Right ventricle myocardium superior (tissue), 1 donor: ENCODE measurements at places on chromosomes 1 and 21. TPM values are rescaled to one million over a fixed set of nuclear protein-coding genes. Genes with fewer than 3 reads are reported as not detected.

DNA sequence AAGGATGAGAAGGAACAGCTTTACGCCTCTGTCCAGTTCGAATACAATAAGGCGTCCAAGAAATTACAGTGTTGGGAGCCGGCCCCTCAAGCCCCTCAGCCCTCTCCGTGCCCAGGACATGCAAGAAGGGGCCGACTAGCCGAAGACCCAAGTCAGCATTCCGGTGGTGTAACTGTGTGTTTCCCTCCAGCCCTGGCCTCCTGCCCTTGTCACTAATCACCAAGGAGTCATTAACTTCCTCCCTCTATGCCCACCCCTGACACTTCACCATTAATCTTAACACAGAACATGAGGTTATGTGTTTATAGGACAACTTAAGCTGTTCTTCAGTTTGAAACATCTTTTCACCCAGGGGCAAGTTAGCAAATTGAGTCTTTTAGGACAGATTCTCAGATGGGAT, 16.4 kb upstream of the C4BPB start:
- no peak for DNase-seq

GRCh38 chr21:33753886-33754285, 111.6 kb downstream of the ITSN1 start:
- DNase-seq = no peak

GRCh38 chr1:94633051-94633450, 91.5 kb upstream of the F3 start:
- DNase-seq = no peak

The PLA2G2D gene
- total RNA-seq = not detected

The AVPR1B gene
- not detected for total RNA-seq

The ATAD3C gene
- total RNA-seq = 0.94 TPM

The OR4F16 gene
- total RNA-seq = not detected

- DNase-seq = no peak
These were observed 10.6 kb upstream of the KCND3 start for GRCh38 chr1:112000048-112000447.

DNA sequence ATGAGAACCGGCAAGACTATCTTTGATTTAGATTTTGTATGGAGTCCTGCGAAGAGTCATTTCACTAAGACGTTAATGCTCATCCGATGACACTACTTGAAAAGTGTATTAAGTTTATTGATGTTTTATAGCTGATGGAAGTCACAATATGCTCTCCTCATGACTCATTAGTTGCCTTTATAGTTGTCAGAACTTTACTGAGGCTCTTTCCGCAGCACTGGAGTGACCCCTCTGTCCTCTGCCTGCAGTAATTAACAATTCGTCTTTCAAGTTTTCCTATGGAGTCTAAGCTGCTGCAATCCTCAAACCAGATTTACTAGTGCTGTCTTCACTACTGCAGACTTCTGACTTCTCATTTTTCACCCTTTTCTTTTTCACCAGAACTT, 853 bp downstream of the USP16 start:
- no peak for DNase-seq
